Stimulated activated CD8-positive, alpha-beta memory T cell treated with anti-CD3 and anti-CD28 coated beads, Interleukin-7, amount 100 ng/mL, for 4 hours (primary cell): ENCODE measurements at places on chromosomes 11 and 22.
A peak's percentile ranks its signal among the peaks of the same experiment; 100 is the strongest.

- DNase-seq = no peak
These were observed 176.6 kb downstream of the GRIK4 start for GRCh38 chr11:120688163-120688562.

GRCh38 chr22:48796310-48797015, 1031.2 kb downstream of the BRD1 start:
- no peak for DNase-seq

DNA sequence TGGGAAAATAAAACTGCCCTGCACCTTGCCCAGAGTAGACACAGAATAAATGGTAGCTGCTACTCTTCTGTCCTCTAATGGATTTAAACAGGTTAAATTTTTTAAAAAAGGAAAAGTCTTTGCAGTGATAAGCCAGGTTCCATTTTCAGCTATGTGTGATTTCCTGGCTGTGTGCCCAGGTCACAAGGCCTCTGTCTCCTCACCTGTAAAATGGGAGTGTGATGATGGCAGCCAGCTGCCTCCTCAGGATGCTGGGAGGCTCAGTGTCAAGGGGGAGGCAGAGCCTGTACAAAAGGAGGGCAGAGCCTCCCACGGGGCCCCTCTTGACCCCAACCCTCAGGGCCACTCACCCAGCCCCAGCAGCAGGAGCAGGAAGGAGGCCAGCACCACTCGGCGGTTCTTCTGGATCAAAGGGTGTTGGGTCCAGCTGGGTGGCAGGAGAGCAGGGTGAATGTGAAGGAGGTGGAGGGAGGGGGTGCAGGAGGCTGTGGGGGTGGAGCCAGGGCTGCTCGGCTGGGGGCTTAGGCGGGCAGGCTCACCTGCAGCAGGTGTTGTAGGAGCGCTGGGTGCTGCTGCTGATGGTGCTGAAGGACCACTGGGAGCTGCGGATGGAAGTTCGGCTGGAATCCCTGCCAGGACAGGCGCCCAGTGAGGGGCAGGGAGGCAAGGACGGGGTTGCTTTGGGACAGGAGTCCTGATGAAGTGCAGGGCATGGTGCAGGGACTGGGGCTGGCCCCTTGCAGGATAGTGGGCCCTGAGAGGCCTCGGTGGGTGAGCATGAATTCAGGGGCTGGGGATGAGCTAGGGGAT, 1.9 kb downstream of the TMEM134 start:
- DNase-seq = no peak

GRCh38 chr22:21642584-21643448, 714 bp downstream of the SDF2L1 start:
- DNase-seq = peak; percentile 50

GRCh38 chr11:89535221-89535620, 44.0 kb upstream of the NOX4 start:
- DNase-seq = no peak

DNA sequence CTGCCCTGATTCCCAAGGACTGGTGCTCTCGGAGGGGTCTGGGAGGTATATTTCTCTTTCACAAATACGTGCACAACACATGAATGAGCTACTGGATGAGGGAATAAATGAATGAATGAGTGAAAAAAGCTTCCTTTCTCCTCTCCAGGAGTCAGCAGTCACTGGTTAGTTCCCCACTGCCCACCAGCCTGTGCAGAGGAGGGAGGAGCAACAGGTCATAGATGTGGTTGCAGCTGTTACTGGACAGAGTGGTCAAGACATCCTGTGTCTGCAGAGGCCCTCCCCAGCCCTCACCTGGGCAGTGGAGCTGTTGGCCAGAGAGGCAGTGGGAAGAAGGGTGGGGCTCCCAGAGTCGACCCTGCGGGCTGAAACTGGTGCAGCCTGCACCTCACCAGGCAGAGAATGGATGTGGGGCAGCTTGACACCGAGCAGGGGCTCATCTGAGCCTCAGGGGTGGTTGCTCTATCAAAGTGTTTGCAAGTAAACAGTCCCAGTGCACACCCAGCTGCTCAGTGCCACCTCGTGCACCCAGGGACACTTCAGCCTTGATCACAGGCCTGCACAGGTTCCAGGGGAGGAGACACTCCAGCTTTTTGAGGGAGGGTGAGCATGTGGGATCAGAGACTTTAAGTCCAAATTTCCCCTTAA, 1.4 kb upstream of the VPREB1 start:
- DNase-seq = no peak

GRCh38 chr22:49636649-49637048, 191.0 kb downstream of the BRD1 start:
- no peak for DNase-seq

DNA sequence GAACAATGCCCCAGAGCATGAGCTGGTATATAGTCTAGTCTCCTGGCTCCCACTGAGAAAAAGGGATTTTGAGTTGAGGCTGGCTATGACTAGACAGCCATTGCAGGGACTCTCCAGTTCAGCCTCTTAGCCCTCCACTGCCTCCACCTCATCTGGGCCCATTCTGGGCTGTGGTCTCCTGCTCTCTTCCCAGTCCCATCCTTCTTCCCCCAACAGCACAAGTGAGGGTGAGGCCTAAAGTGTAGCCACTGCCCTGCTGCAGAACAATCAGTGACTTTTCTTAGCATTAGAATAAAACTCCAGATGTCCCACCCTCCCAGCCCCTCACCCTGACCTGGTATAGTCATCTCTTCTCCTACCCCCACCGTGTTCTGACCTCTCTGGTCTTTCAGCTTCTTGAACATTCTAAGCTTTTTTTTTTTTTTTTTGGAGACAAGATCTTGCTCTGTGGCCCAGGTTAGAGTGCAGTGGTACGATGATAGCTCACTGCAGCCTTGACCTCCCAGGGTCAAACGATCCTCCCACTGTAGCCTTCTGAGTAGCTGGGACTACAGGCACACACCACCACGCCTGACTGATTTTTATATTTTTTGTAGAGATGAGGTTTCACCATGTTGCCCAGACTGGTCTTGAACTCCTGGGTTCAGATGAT, 4.3 kb downstream of the MED15 start:
- DNase-seq = no peak

DNA sequence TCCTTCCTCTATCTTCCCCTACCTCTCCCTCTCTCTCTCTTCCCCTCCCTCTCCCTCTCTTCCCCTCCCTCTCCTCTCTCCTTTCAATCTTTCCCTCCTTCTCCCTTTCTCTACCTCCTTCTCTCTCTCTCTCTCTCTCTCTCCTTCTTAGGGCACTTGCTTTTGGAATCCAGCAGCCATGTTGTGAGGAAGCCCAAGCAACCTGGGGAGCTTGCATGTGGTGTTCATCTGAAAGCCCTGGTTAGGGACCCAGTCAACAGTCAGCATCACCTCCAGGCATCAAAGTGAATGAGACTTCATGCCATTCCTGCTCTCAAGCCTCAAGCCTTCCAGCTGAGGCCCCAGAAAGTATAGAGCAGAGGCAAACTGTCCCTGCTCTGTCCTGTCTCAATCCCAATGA, 65.6 kb upstream of the SHISAL1 start:
- no peak for DNase-seq

GRCh38 chr11:131511794-131512193, 141.4 kb downstream of the NTM start:
- DNase-seq = no peak

DNA sequence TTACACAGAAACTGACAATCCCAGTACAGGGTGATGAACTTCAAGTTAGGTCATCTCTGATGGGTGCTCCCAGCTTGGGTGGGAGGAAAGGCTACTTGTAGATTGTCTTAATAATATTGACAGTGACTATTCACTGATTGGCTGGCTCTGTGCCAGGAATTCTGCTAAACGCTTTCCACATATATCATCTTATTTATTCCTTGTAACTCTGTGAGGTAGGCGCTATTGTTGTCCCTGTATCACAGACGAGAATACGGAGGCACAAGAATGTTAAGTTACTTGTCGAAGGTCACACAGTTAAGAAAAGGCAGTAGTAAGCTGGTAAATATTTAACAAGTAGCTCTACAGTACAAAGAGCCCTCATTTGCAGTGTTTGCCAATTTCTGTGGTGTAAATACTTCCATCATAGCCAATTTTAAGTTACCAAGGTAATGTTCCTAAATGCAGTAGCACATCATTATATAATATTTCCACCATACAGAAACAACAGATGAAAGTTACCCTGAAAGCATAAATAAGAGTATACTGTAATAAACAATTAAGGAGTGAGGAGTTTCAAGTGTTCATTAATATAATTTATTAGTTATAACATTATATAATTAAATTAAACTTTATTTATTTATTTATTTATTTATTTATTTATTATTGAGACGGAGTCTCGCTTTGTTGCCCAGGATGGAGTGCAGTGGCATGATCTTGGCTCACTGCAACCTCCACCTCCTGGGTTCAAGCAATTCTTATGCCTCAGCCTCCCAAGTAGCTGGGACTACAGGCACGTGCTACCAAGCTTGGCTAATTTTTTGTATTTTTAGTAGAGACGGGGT, 11.5 kb upstream of the TIMP3 start:
- no peak for DNase-seq

DNA sequence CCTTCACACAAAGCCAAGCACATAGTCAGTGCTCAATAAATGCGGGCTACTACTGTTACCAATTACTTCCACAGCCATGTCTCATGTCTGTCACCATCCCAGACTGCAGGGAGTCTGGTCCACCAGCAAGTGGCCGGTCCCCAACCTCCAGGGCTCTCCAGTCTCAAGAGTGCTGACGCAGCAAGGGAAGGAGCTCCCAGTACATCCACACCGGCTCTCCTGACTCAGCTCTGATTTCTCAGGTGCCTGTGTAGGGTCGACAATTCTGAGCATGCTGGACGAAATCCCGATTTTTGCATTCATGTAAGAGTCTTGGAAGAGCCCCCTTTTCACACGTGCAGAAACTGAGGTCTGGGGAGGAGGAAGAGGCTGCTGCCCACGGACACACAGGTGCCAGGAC, 10.3 kb upstream of the NEFH start:
- DNase-seq = no peak

DNA sequence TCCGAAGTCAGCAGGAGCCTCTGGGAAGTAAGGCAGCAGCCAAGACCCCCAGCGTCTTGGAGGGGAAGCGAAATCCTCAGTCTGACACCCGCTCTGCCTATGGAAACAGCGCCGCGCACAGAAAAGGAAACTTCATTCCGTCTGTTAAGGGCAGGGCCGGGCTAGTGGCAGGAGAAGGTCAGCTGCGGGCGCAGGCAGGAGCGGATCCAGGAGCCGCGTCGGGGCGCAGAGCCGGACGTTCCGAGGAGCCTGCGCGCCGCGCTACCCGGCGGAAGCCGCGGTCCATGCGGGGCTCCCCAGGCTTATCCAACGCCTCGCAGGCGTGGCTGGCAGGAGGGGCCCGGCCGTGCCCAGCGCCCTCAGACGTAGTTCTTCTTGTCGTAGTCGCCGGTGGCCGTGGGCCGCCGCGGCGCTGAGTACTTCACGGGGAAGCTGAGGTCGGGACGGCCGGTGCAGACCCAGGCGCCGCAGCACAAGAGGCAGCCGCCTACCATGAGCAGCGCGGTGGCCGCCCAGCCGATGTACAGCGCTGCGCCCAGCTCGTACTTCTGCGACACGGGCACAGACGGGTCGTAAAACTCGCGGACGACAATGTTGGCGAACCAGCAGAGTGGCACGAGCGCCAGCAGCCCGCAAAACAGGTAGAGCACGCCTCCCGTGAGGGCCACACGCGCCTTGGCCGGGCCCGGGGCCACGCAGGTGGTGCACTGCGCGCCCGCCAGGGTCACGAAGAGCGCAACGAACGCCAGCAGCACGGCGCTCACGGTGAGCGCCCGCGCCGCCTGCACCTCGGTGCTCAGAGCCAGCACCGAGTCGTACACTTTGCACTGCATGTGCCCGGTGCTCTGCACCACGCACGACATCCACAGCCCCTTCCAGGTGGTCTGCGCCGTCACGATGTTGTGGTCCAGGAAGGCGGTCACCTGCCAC, 705 bp downstream of the CLDN5 start:
- DNase-seq = no peak
